Effector CD8-positive, alpha-beta T cell (primary cell): ENCODE measurements at places on chromosomes 3 and 15.

DNA sequence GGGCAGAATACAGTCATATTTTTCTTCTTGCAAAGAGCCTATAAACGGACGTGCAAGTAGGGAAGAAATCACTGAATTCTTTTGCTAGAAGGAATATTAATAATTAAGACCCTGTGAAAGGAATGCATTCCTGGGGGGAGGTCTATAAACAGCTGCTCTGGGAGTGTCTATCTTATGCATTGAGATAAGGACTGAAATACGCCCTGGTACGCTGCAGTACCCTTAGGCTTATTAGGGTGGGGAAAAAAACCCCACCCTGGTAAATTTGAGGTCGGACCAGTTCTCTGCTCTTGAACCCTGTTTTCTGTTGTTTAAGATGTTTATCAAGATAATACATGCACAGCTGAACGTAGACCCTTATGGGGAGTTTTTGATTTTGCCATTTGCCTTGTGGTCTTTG, 100.0 kb upstream of the KBTBD8 start:
- DNase-seq, result no peak

DNA sequence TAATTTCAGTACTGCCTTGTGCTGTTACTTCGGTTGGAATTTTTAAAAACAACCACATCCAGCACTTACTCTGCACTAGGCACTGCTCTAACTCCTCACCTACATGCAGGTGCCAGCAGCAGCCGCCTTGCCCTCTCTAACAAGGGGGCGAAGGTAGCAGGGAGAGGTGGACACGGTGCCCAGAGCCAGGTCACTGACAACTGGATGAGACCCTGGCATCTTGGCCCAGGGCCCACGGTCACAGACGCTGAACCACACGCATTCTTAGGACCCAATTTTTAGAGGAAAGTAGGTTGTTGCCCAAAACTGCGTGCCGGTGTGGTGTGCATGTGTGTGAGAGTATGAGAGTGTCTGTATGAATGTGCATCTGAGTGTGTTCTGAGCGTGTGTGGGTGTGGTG, 63.4 kb upstream of the GATA2 start:
- DNase-seq, result no peak

DNA sequence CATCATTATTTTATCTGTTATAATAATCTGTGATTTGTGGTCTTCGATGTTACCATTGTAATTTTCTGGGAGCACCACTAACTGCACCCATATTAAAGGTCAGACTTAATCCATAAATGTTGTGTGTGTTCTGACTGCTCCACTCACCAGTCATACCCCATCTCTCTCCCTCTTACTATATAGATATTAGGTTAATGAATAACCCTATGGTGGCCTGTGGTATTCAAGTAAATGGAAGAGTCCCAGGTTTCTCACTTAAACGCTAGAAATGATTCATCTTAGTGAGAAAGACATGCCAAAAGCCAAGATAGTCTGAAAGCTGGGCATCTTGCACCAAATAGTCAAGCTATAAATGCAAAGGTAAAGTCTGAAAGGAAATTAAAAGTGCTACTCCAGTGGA, 1358.5 kb downstream of the ROBO2 start:
- DNase-seq, result no peak

GRCh38 chr3:157170861-157171260, 10.9 kb upstream of the CCNL1 start:
- no peak for DNase-seq

- no peak for DNase-seq
These were observed 1225.7 kb downstream of the OTOL1 start for GRCh38 chr3:162722337-162722736.

- no peak for DNase-seq
These were observed 3.2 kb downstream of the IMPDH2 start for GRCh38 chr3:49025793-49026520.

DNA sequence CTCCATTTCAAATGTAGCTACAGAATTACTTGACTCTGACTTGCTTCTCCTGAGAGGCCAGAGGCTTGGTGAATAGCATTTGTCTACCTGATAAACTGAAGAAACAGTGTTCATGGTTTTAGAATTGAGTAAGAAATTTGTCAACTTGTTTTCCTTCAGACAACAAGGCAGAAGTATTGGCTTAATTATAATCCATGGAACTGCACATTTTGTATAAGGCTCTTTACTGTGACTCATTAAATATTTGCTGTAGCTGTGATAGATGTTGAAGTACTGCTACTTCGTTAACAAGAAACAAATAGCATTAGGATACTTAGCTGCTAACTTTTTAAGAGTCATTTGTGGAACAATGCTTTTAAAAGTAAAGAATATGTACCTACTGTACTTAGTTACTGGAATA, 4.6 kb downstream of the UNC13C start:
- DNase-seq, result no peak

GRCh38 chr3:179227349-179227748, 23.6 kb downstream of the KCNMB3 start:
- no peak for DNase-seq

DNA sequence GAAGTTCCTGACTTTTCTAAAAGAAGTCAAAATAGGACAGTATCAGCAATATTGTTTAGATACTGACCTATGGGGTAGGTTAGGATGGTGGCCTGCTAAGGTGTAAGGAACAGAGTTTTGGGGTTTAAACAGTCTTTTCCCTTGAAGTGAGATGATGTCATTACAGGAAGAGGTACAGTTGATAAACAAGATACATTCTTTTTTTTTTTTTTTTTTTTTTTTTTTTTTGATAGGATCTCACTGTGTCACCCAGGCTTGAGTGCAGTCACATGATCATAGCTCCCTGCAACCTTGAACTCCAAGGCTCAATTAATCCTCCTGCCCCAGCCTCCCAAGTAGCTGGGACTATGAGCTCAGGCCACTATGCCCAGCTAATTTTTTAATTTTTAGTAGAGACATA, 33.3 kb downstream of the SLC25A36 start:
- no peak for DNase-seq
